Prostate gland (tissue), 2 donors: ENCODE measurements at places on chromosomes 11 and 22.

GRCh38 chr11:96288915-96289314, 54.1 kb downstream of the MAML2 start:
- DNase-seq, result no peak

GRCh38 chr11:65169164-65169641, 830 bp upstream of the SPDYC start:
- no peak for DNase-seq

GRCh38 chr11:76654980-76655379, 15.6 kb downstream of the LRRC32 start:
- DNase-seq, result no peak

DNA sequence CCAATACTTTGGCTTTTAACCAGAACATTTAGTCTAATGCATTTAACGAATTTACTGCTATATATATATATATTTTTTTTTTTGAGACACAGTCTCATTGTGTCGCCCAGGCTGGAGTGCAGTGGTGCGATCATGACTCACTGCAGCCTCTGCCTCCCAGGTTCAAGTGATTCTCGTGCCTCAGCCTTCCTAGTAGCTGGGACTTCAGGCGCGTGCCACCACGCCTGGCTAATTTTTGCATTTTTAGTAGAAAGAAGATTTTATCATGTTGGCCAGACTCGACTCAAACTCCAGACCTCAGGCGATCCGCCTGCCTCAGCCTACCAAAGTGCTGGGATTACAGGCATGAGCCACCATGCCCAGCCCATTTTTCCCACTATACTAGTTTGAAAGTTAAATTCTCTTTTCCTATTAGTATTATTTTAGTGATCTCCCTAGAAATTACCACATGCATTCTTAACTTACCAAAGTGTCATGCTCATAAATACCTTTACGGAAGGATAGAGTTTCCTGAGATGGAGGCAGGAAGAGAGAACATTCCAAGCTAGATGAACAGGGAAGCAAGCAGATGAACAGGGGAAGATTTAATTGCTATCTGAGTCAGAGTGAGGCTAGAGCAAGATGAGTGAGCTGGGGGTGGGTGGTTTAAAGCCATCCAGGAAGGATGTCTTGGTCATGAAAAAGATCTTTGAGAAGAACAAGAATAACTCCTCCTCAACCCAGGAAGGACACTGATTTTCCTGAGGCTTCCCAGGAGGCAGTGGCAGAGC, 4.4 kb upstream of the PGAP2 start:
- DNase-seq, result no peak
